ENCODE measurements at places on chromosomes 11 and 22. TPM values are rescaled to one million over a fixed set of nuclear protein-coding genes. Genes with fewer than 3 reads are reported as not detected.

The OR2AT4 gene
- not detected for polyA plus RNA-seq

The NADSYN1 gene
- polyA plus RNA-seq: 30.6 TPM

The PIK3IP1 gene
- 16.8 TPM for polyA plus RNA-seq

The MRPL11 gene
- polyA plus RNA-seq: 53.6 TPM

The FGF3 gene
- polyA plus RNA-seq: not detected

The ANO9 gene
- 0.45 TPM for polyA plus RNA-seq

The OR8G5 gene
- polyA plus RNA-seq: not detected

The KRTAP5-2 gene
- polyA plus RNA-seq: 0.18 TPM

The SIDT2 gene
- polyA plus RNA-seq: 54.5 TPM

The IL18BP gene
- polyA plus RNA-seq: 3.0 TPM

The KIRREL3 gene
- 0.04 TPM for polyA plus RNA-seq

All from adipose tissue (tissue), 3 donors.